Stimulated activated CD8-positive, alpha-beta memory T cell treated with anti-CD3 and anti-CD28 coated beads, Interleukin-4, amount 100 ng/mL, for 4 hours (primary cell): ENCODE measurements at places on chromosomes 2 and 18.
A peak's percentile ranks its signal among the peaks of the same experiment; 100 is the strongest.

DNA sequence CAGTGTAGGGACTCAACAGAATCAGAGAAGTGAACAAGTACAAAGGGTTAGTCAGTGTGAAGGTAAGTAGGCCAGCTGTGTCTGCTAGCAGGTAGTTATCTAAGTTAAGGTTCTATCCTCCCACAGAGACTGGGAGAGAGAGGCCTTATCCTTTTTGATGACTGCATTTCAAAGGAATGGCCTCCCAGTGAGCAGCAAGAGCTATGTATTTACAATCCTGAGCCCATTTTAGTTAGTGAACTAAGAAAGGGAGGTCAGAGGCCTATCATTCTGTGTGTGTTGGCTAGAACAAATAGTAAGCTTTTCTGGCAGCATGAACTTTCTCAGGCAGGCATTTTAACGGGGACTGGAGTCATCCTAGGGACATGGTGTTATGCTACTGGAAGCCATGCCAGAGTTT lies 182.9 kb downstream of the VWC2L start:
- DNase-seq = no peak

GRCh38 chr18:72993250-72993649 lies 125.5 kb upstream of the NETO1 start:
- no peak for DNase-seq

GRCh38 chr18:56678836-56679565 lies 27.8 kb downstream of the WDR7 start:
- no peak for DNase-seq

DNA sequence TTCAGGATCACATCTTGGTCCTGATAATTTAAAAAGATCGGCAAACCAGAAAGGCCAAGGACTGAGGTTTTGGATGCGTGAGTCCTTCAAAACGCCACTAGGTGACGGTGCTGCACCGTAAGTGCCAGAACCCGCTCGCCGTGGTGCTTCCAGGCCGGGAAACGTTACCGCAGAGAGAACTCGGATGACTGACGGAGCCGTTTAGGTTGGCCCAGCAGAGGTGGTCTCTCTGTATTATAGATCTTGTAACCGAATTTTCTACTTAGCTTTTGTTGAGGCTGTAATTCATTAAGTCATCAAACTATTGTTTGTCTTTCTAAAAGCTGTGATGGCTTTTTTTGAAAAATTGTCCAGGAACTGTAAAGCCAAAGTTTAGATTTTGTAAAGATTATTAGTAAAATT lies 39.8 kb upstream of the ADCYAP1 start:
- peak; percentile 5 for DNase-seq

DNA sequence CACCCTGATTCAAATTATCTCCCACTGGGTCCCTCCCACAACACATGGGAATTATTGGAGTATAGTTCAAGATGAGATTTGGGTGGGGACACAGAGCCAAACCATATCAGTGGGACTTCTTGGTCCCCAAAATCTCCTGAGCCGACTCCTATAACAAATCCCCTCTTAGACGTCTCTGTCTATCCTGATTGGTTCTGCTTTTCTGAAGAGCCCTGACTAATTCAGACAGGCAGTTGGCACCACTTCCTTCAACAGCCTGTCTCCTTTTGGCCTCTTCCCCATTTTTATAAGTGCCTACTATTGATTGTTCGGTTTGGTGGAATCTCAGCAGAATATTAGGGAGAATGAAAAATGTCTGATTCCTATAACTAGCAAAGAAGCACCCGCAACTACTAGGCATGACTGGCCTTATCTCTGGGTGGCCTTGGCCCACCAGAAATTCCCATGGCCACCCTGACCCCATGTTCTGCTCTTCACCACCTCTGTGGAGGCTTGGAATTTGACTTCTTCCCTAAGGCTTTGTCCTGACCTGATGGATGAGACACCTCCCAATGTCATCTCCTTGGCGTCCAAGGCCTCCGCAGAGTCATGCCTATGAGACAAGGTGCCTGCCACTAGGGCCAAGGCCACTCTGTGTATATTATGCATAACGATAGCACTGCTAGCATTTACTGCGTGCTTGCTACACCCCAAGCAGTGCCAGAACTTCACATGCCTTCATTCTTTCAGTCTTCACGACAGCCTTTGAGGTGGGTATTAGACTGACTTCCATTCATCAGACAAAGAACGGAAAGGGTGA lies 218.9 kb upstream of the COPS8 start:
- DNase-seq = no peak

DNA sequence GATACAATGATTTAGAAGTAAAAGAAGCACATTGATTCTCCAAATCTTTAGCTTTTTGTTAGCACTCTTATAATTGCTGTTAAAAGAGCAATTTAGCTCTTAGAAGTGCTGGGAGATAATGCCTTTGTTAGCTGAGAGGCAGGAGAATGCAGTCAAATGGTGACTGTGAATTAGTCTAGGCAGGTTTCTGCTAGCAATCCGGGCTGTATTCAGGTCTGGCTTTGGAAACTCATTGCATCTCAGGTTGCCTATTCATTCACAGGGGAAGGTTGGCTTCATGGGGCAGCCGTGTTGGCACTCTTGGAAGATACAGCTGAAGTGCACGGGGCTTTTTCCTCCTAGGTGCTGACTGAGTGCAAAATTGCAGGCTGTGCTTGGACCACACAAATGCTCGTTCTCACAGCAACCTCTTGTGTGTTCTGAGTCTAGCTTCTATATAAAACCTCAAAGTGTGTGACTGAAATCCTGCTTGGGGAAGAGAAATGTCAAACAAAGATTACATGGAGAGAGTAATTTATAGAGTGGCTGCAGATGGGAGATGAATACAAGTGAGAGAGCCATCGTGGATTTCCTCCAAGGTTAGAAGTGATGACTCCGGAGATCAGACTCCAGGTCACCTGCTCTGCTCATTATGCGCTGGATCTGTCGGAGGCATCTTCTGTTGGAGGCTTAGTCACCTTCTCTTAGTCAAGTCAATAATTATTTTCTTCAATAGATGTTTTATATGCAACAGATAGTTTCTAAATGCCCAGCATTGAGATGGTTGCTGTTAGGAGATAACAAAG lies 167.8 kb downstream of the PMAIP1 start:
- DNase-seq = no peak

DNA sequence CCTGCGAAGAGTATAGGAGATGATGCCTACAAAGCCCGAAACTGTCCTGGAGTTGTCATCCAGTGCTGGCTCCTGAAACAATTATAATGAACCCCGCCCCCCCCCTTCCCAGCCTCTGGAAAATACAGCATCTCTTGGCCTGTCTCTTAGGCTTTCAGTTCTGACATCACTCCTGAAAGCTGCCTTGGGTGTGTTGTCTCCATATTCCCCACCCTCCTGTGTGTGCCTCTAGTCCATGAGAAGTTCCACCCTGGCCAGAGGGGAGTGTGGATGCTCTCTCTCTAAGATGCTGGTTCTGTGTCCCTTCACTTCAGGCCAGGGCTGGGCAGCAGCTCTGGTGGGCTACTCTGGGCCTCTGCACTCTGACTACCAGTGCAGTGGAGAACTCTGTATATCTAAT lies 58.9 kb upstream of the TGFA start:
- no peak for DNase-seq
